ENCODE measurements at places on chromosomes 2 and 18.
A peak's percentile ranks its signal among the peaks of the same experiment; 100 is the strongest.

DNA sequence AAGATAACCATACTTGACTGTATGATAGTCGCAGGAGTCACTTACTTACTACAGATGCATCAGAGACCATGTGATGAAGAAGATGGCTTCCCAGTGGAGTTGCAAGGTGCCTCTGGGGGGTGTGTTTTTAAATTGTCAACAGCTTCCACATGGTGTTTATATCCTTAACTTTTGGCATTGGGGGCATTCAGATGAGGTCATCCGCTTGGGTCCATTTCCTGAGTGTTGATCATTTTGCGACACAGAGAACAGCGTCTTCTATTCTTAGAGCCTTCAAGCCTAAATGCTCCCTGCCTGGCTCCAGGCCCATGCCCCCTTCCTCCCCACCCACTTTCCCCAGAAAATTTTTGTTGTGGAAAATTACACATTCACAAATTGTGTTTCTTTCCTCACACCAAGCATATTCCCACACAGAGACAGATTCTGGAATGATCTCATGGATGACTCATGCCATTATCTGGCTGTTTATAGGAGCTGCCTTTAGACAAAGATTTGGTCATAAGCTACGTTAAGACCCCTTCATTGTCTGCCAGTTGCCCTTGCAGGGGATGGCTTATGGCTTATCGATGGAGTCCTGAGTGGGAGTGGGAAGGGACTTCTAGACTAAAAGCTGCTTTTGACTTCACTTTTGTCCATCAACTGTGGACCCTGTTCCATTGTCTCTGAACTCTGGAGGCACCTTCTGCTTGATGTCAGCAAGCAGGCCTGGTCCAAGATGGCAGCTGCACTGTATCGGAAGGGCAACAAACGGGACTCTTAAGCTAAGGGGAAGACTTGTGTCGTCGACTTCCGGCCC, 91.8 kb downstream of the CABLES1 start:
- DNase-seq = no peak

GRCh38 chr2:145012214-145012670, 492.3 kb upstream of the ZEB2 start:
- no peak for DNase-seq

- peak; percentile 55 for DNase-seq
These were observed 170.7 kb downstream of the CYRIA start for GRCh38 chr2:16494836-16495508.

DNA sequence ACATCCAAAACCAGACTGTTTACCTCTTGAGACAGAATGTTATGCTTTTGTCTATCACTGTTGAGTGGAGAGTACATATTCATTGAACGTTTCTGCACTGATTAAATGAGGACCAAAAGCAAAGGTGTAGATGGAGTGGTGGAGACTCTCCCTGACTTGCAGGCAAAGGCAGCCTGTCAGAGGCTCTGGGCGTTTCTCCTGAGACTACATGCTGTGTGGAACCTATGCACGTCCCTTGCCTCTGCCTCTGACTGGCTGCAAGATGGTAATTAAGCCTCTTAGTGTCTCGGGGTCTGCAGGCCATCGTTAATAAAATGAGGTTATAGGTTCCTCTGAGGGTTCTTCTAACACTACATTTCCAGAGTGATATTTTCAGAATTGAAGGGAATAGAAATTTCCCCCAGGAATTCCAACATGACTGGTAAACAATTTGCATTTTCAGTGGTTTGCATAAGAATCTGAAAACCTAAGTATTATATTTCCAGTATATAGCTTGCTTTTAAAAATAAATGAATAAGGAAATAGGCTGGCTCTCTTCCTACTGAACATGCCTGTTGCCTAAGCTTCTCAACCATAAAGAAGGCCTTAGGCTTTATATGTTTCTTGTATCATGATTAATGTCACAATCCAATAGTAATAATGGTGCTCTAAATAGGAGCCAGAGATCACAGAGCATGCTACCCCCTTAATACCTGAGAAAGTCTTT, 107.4 kb downstream of the FTCDNL1 start:
- no peak for DNase-seq

DNA sequence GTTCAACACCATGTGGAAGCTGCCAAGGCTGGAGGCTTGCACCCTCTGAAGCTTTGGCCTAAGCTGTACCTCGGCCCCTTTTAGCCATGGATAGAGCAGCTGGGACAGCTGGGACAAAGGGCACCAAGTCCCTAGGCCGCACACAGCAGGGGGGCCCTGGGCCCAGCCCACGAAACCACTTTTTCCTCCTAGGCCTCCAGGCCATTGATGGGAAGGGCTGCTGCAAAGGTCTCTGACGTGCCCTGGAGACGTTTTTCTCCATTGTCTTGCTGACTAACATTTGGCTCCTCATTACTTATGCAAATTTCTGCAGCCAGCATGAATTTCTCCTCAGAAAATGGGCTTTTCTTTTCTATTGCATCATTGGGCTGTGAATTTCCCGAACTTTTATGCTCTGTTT, 13.7 kb downstream of the RAPGEF4 start:
- no peak for DNase-seq

DNA sequence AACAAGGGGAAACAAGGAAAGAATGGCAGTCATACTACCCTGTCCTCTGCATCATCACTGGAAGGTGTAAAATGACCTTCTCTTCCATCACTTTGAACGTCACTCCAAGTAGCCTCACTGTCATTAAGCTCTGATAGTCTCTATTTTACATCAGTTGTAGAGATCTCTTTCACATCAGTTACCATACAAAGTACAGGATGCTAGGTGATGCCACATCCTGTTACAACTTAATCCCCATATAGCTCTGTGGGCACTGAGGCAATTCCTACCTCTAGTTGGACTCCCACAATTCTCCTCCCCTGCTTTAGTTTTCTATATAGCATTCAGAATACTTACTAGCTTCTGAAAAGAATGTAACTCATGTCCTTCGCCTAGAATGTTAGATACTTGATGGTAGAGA, 55.1 kb upstream of the TTC27 start:
- DNase-seq = no peak

DNA sequence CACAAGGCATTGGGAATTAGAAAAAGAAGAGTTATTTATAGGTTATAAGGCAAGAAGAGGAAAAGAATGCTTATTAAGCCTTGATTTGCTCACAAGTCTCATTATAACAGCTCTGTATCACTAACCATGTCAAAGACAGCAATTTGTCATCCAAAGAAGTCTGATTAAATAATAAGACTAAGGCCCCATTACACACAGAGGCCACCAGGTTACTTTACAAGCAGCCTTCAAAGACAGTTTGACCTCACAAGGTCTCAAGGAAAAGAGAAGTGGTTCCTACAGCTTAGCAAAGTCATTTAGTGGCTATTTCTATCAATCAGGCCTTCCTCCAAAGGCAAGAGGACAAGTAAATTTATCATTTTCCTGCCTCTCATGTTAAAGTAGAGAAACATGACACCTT, 188.5 kb downstream of the MBD2 start:
- peak; percentile 31 for DNase-seq

DNA sequence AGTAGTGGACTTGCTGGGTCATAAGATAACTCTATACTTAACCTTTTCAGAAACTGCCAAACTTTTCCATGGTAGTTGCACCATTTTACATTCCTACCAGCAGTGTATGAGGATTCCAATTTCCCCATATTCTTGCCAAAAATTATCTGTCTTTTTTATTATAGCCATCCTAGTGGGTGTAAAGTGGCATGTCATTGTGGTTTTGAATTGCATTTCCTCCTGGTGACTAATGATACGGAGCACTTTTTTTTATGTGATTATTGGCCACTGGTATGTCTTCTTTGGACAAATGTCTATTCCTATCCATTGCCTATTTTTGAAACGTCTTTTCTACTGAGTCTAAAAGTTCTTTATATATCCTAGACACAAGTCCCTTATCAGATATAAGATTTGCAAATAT, 44.3 kb downstream of the CACNB4 start:
- peak; percentile 82 for DNase-seq

DNA sequence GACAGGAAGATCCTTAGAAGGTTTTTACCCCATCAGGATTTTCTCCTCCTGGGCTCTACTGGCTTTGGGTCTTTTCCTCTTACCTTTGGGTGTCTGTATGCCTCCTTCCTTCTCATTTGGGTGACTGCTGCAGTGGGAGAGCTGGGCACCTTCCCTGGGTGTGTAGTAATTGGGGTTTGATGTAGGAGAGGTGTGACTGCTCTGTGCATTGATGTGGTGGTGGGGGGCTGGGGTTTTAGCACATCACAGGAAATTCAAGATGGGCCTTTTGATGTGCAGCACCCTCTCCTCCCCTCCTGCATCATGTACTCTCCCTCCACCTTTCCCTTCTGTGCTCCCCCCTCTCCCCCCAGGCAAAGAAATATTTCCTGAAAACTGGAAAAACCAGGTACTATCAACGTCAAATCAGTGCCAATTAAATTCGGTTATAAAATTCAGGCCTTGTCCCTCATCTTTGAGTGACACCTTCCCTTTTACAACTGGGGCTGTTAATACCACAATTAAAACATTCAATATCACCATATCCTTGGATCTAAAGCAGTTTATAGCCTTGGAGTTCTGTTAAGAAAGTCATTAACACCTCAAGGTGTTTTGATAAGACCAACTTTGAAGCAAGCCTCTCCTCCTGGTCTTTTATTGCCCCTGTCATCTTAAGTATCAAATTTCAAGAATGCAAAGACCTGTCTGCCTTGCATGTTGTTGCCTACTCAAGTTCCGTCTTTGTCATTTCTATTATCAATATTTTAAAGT, 23.3 kb downstream of the EDAR start:
- DNase-seq = no peak

DNA sequence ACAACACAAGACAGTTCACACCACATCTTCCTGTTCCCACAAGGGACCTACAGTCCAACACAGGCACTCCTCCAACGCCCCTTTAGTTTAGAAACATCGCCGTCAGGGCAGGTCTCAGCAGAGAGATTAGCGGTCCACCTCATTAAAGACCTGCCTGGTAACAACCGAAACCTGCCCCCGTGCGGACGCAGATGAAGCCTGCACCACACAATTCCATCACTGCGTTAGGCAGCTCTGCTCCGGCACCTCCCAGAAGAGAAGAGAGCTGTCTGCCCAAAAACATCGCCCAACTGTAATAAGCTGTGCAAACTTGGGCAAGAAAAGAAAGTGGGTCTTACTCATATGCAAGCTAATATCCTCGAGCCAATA, 32.7 kb downstream of the ZNF516 start:
- no peak for DNase-seq

DNA sequence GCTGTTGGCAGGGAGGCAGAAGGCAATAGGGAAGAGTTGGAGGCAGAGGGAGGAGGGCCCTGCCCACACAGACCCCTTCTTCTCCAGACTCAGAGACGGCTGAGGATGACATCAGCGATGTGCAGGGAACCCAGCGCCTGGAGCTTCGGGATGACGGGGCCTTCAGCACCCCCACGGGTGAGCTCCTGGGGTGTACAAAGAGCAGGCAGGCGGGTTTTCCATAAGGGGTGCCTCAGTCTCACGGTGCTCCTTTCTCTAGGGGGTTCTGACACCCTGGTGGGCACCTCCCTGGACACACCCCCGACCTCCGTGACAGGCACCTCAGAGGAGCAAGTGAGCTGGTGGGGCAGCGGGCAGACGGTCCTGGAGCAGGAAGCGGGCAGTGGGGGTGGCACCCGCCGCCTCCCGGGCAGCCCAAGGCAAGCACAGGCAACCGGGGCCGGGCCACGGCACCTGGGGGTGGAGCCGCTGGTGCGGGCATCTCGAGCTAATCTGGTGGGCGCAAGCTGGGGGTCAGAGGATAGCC, 10.0 kb downstream of the SPEG start:
- DNase-seq = no peak

GRCh38 chr2:237626813-237627440, 460 bp upstream of the LRRFIP1 start:
- DNase-seq = no peak

- DNase-seq = no peak
These were observed 209.2 kb upstream of the ARL4C start for GRCh38 chr2:234706086-234706485.

- DNase-seq = no peak
These were observed 150.4 kb upstream of the SLC1A4 start for GRCh38 chr2:64838817-64839216.

DNA sequence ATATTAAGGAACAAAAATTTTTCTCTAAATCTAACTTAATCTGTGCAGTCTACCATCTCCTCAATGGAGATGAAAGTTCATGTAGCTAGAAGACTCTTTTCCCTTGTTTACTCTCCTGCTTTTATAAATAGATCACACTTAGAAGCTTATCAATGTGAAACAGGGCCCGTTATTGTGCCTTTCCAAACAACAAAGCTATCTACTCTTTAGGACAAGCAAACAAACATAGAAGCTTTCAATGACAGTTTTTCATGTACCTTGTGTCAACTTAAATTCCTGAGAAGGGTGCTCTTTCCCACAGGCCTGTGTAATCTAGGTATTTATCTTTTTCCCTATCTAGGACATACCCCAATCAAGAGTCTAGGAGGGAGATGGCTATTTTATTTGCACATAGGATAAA, 247.8 kb upstream of the CWC22 start:
- DNase-seq = no peak

- no peak for DNase-seq
These were observed 230.9 kb downstream of the DLGAP1 start for GRCh38 chr18:4224031-4224704.

DNA sequence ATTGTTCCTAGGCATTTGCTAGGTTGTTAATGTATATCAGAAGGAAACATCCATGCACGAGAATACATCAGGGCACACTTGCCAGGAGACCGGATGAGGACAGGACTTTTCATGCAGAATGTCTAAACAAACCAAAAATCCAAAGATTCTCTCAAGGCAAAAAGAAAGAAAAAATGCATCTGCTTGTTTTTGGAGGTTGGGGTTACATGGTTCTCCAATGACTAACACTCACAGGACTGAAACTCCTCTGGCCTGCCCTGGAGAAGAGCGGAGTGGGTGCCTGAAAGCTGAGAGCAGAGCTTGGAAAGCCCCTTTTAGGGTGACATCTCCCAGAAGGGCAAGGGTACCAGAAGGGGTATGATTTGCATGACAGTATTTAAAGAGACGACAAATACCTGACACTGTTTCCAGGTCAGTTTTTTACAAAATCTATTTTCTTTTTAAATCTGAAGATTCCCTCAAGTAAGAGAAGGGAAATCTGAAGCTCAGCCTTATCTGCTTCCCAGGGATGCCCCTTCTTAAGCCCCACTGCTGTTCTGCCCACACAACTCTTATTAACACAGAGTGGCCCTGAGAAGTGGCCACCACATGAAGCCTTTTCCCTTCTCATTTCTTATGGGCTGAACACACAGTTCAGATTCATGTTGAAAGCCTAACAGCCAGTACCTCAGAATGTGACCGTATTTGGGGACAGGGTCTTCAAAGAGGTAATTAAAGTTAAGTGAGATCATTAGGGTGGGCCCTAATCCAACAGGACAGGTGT, 216.4 kb downstream of the STK39 start:
- no peak for DNase-seq

- no peak for DNase-seq
These were observed 42.1 kb upstream of the GPR39 start for GRCh38 chr2:132374551-132374950.

DNA sequence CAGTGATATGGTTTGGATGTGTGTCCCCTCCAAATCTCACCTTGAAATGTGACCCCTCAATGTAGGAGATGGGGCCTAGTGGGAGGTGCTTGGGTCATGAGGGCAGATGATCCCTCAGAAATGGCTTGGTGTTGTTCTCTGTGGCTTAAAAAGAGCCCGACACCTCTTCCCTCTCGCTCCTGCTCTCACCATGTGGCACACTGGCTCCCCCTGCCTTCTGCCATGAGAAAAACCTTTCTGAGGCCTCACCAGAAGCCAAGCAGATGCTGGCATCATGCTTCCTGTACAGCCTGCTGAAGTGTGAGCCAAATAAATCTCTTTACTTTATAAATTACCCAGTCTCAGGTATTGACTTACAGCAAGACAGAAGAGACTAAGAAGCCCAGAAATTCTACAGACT, 357.1 kb downstream of the NRXN1 start:
- DNase-seq = peak; percentile 40

GRCh38 chr18:75529394-75529793, 101.9 kb upstream of the SMIM21 start:
- no peak for DNase-seq
